EL (cell line): ENCODE measurements at places on chromosomes 3 and 15.
A peak's percentile ranks its signal among the peaks of the same experiment; 100 is the strongest.

DNA sequence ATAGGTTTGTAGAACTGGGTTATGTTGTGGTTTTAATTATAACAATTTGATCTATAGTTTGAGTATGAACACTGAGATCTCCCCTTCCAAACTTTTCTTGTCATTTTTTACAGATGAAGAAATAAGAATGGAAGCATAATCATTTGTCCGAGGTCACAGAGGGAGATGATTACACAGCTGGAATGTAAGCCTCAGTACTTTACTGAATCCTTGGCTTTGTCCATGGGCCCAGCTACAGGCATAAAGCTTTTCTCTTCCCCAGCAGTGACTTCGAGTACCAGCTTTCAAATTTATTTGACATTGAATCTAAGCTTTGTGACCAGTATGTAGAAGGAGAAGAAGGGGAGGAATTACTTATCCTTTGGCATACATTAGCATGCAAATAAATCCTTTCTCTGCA, 80.9 kb upstream of the DCBLD2 start:
- DNase-seq = no peak

DNA sequence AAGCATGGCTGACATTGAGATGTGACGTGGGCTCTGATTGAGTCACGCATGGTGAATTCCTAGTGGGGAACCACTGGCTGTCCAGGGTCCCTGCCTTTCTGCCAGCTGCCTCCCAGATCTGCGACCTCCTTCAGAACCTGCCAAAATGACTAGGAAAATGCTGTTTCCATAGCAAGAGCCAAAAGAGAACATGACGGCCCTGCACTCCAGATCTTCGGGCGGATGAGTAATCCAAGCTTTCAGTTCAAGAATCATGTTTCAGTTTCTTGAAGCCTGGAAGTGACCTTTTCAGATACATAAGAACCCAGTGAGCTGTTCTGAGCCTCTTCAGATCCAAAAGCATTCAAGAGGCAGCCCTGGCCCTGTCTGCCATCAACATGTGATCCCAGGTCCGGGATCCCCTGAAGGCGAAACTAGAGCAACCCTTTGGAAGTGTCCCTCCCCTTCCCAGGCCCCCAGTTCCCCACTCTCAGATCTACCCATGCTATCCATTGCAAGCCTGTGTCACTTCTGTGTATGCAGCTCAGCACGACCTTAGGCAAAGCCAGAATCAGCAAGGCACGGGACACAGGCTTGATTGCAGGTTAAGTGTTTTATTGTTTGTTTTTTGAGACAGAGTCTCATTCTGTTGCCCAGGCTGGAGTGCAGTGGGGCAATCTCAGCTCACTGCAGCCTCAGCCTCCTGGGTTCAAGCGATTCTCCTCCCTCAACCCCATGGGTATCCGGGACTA, 19.7 kb downstream of the ANKRD63 start:
- peak; percentile 39 for DNase-seq

GRCh38 chr3:138173769-138174420, 826 bp downstream of the DBR1 start:
- DNase-seq = peak; percentile 6

GRCh38 chr15:29396176-29396811, 126.7 kb upstream of the NSMCE3 start:
- DNase-seq = no peak
